ENCODE measurements at places on chromosomes 1 and 21. TPM values are rescaled to one million over a fixed set of nuclear protein-coding genes. Genes with fewer than 3 reads are reported as not detected.

CFHR2 gene
- not detected for total RNA-seq

FASLG gene
- total RNA-seq, result not detected

HPCAL4 gene
- not detected for total RNA-seq

S100A11 gene
- total RNA-seq, result 58.7 TPM

PGD gene
- 114 TPM for total RNA-seq
